ENCODE measurements at places on chromosomes 11 and 22.

DNA sequence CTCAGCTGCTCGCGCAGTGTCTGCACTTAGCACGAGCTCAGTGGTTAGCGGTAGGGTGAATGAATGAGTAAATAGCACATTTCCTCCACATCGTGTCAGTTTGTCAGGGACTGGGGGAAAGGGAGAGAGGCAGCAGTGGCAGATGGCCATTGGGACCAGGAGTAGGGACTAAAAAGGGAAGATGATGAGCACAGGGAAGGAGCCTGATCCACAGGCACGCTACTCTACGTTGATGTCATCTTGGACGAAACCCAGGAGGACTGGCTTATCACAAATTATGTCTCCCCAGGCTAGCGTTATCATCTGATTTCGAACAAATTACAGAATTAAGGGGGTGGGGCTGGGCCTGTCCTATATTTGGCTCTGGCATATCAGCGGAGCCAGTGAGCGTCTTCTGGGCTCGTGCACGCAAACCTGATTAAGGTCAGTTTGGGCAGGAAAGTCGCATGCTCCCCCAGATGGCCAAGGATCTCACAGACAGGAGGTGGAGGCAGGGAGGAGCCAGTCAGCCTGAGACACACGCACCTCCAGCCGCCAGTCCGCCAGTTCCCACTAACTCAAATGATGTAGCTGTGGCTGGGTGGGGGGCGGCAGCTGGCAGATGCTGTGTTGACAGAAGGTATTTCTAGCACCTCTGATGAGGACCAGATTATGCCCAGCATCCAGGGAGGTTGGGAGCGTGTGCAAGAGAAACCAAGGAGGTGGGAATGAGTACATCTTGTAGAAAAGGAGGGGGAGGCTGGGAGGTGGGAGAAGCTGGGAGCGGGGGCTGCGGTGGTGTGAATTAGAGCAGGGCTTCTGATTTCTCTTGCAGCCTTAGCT, 97.4 kb upstream of the PRDM11 start:
- no peak for DNase-seq

GRCh38 chr22:23803001-23803819, 16.4 kb downstream of the SMARCB1 start:
- no peak for DNase-seq

GRCh38 chr11:63609536-63609935, 4.7 kb downstream of the PLAAT3 start:
- no peak for DNase-seq

DNA sequence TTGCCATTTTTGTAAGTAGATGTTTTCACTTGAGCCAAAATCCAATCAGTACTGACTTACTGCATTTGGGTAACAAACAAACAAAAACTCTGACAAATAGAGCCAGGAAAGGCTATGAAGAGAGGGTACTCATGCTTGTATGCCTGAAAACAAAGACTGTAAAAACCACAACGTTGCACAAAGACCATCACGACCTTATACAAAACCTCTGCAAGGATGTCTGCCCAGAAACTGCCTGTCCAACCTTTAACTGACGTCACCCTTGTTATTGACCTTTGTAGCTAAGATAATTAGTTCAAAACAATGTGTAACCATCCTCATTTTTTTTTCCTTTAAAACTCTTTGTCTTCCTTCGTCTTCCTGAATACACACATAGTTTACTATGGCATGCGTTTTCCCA, 804 bp upstream of the CREBZF start:
- no peak for DNase-seq

- DNase-seq, result no peak
These were observed 1.5 kb upstream of the PHRF1 start for GRCh38 chr11:574632-575312.

GRCh38 chr11:27977031-27977430, 130.9 kb downstream of the KIF18A start:
- no peak for DNase-seq

DNA sequence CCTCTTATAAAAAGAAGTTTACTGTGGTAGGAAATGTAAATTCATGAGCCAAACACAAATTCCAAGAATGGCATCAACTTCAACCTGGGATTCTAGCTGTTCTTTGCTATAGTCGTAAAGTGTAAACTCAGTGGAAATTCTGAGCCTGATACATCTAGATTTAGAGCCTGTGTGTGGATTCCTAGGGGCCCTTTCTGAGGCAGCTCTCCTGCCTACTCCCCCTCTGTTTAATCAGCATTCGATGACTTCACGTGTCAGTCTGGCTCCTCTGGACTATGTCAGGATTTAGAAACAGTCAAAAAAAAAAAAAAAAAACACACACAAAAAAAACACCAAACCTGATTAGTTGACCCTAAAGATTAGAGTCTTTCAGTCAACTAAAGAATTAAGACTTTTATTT, 93.1 kb upstream of the SC5D start:
- no peak for DNase-seq

GRCh38 chr22:37824674-37825641, 1.8 kb downstream of the GALR3 start:
- DNase-seq, result no peak

GRCh38 chr11:35330156-35330889, 89.0 kb downstream of the SLC1A2 start:
- no peak for DNase-seq

- no peak for DNase-seq
These were observed 10.7 kb upstream of the SIPA1 start for GRCh38 chr11:65627202-65627601.

DNA sequence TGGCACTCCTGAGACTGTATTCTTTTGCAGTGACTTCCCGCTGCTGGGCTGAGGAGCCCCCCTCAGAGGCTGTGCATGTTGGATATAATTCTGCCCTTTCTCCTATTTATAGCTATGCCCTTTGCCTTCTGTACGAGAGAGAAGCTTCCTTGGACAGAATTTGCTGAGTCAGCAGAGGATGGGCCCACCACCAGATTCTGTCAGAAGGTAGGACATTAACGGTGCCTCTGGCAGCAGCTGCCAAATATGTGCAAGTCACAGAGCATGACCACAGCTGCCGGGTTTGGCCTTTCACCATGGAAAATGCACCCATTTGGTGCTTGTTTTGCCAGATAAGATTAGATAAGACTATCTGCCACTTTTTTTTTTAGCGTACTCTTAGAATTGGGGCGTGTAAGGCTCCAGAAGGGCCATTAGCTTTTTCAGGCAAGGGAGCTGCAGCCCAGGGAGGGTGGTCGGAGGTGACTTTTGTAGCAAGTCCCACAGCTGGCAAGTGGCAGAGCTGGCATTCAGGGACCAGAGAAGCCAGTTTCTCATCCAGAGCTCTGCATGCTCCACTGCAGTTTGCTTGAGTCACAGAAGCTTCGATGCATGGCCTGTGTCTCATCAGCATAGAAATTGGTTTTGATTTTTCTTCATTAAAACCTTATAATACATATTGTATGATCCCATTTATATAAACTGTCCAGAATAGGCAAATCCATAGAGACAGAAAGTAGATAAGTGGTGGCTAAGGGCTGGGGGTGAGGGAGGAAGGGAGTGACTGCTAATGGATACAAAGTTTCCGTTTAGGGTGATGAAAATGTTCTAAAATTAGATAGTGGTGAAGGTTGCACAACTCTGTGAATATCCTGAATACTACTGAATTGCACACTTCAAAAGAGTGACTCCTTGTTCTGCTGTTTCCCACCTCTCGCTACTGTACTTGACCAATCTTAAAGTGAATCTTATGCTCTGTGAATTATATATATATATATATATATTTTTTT, 15.8 kb downstream of the UPB1 start:
- peak; percentile 82 for DNase-seq

DNA sequence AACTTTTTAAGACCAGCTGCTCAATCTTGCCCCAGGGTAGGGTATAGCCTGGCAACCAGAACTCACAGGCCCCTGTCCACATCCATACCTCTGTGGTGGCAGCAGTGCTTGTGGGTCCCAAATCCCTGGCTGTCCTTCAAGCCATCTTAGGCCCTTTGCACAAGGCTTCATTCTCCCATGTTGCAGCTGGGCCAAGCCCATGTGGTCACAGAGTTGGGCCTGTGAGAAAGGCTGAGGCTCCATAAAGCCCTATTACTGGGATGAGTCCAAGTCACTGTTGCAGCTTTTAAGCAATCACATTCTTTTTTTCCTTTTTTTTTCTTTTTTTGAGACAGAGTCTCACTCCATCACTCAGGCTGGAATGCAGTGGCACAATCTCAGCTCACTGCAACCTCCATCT, 47.9 kb upstream of the SLC25A1 start:
- DNase-seq, result no peak

DNA sequence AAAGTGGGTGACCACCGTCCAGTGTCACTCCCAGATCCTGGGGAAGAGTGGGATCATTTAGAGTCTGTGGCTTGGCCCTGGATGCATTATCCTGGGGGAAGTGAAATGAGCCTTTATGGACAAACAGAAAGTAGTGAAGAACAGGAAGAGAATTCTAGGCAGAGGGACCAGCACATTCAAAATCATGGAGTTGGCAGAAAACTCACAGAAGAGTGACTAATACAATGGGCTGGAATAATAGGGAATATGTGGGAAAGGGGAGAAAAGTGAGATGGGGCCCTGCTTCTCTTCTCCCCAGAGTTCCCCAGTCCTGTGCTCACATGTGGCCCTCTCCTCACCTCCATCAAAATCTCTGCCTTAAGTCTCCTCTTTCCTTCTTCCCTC, 84.3 kb downstream of the CCDC81 start:
- DNase-seq, result no peak

GRCh38 chr11:9180784-9181183, 84.4 kb downstream of the DENND5A start:
- no peak for DNase-seq

GRCh38 chr11:13440100-13440855, 22.7 kb downstream of the BTBD10 start:
- no peak for DNase-seq

GRCh38 chr11:126723665-126724045, 276.9 kb downstream of the KIRREL3 start:
- DNase-seq, result no peak

DNA sequence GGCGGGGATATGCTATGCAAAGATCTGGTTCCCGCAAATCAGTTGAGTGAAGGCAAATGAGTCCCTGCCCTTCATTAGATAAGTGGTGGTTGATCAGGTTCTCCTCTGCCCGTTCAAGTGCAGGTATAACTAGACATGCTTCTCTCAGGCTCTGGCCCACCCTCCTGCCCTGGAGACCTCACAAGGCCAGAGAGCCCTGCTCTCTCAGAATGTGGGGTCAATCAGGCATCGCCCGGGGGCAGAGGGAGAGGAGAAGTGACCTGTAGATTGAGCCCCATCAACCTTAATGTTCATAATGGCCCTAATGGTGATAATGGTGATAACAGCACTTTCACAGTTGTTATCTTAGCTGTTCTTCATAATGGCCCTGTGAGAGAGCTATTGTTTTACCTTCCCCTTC, 224.3 kb downstream of the DSCAML1 start:
- DNase-seq, result no peak
